ENCODE measurements at places on chromosomes 16 and 17.

GRCh38 chr16:31248344-31248743 is 11.4 kb upstream of the ITGAM start:
- H3K36me3 ChIP-seq: no peaks in the 10 kb centered on the region
- H3K27ac ChIP-seq: no peak overlapping the region
- no peaks in the 10 kb centered on the region for H3K27me3 ChIP-seq
- no peaks in the 10 kb centered on the region for H3K4me1 ChIP-seq
- no peak overlapping the region for H3K4me3 ChIP-seq

GRCh38 chr17:73184136-73184993 is 8.5 kb upstream of the COG1 start:
- no peak overlapping the region for H3K27ac ChIP-seq
- H3K27me3 ChIP-seq: no peaks in the 10 kb centered on the region
- no peak for DNase-seq
- H3K4me1 ChIP-seq: no peaks in the 10 kb centered on the region
- H3K4me3 ChIP-seq: no peak overlapping the region
- no peaks in the 10 kb centered on the region for H3K36me3 ChIP-seq

- peaks cover 27% of the 10 kb centered on the region for H3K36me3 ChIP-seq
- no peak overlapping the region for H3K27ac ChIP-seq
- H3K4me1 ChIP-seq: peaks cover 9% of the 10 kb centered on the region
- H3K4me3 ChIP-seq: no peak overlapping the region
Measured at GRCh38 chr16:2209258-2210008, 1.2 kb downstream of the BRICD5 start.

DNA sequence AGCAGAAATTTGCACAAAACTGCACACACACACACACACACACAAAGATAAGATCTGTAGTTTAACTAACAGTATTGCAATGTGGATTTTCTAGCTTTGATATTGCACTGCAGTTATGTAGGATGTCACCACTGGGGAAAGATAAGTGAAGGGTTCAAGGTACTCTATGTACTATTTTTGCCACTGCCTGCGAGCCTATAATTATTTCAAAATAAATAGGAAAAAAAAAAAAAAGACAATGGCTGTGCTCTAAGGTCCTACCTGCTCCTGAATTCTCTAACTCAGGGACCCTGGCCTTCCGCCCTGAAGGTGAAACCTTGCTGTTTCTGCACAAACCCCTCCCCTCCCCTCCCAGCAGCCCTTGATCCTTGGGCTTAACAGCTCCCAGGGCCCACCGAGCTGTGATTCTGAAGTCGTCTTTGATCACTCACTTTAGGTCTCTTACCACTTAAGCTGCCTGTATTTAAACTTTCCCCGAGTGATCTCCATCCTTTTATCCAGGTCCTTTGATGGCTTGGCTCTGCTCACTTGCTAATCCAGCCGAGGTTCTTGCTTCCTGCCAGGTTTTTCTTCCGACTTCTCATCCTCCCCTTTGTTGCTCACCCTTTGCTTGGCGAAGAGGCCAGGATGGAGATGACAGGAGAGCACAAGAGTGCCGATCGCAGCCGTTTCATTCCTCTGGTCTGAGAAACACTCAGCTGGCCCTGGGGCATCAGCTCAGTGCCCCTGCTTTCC is 37.7 kb downstream of the TMEM114 start:
- no peaks in the 10 kb centered on the region for H3K36me3 ChIP-seq
- no peak overlapping the region for H3K27ac ChIP-seq
- H3K27me3 ChIP-seq: no peaks in the 10 kb centered on the region
- no peaks in the 10 kb centered on the region for H3K4me1 ChIP-seq
- no peak for DNase-seq
- no peak overlapping the region for H3K4me3 ChIP-seq
